ENCODE measurements at places on chromosomes 12 and 14.

GRCh38 chr12:57612711-57613426, 1.6 kb downstream of the ARHGEF25 start:
- DNase-seq = no peak

GRCh38 chr12:91591639-91591987, 409.0 kb upstream of the DCN start:
- no peak for DNase-seq

GRCh38 chr12:111597831-111598636, 1.1 kb downstream of the ATXN2 start:
- no peak for DNase-seq

- no peak for DNase-seq
Observed at GRCh38 chr12:74918291-74918690, 291.3 kb downstream of the KCNC2 start.

DNA sequence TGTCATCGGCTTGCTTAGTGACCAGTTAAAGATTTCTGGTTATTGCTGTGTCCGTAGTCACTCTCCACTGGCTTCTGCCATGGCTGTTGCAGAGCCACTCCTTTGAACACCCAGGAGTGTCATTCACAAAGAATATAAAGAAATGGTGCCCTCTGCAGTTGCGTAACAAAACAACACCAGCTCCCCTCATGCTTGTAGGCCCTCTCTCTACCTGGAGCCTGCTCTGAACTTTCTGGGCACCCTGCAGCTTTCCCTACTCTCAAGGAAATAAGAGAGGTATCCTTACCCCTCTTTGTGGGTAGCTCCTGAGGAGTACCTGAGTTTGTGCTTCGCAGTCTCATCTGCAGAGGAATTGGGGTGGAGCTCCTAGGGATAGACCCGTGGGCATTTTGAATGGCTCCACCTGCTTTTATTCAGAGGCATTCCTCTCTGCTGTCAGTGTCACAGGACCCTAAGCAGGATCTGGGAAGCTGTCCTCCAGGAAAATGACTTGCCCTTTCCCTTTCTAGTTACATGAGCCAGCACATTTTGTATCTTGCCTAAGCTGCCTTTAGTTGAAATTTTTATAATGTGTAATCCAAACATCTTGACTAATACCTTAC, 97.2 kb upstream of the TMEM260 start:
- no peak for DNase-seq

DNA sequence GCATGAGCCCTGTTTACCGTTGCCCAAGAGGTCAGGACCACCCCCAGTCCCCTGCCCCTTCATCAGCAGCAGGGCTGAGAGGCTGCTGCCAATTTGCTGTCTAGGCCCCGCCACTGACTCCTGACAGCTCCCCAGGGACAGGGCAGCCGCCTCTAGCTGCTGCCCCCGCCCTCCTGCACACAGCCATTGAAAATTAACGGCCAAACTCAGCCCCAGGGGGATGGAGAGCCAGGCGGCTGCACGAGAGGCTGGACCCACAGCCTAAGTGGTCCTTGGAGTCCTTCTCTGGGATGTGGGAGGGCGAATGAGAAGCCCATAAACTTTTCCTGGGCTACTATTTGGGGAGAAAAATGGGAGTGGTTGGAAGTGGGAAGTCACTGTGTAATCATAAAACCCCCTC, 4.6 kb downstream of the FOXN4 start:
- no peak for DNase-seq

DNA sequence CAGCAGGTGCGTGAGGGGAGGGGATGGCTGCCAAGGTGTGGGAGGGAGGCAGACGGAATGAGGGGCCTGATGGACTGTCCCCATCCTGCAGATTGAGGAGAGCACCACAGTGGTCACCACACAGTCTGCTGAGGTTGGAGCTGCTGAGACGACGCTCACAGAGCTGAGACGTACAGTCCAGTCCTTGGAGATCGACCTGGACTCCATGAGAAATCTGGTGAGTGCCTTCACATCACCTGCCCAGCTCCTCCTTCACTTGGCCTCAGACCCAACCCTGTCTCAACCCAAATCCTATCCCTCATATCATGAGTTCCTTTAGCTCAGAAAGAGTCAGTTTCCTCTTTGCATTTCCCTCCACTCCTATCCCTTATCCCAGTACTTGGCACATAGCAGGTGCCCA, 2.7 kb downstream of the KRT18 start:
- no peak for DNase-seq

- DNase-seq = no peak
Observed at GRCh38 chr12:121571920-121572319, 8.9 kb downstream of the KDM2B start.

DNA sequence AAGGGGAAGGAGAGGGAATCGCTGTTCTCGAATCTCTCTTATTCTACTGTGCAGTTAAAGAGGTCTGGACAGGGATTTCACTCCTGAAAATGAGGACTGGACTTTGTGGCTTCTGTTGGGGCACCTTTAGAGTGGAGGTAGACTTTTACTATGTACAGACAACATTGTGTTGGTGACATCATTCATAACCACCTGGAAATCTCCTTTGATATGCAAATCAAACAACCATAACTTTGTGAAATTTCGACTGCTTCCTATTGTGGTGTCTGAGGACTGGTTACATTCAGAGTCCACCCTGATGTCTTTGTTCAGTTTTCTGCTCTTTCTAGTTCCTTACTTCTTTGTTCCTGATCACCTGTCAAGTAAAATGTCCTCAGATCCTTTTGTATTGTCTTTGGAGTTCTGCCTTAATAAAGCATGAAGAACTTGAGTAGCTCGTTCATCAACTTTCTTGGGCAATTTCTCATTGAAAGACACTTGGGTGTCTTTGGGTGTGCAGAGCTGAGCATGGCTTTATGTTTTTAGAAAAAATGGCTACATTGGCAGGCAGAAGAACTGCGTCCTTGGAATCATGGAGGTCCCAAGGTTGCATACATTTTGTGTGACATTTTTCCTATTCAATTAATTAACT, 29.8 kb downstream of the LRRK2 start:
- DNase-seq = no peak

- no peak for DNase-seq
Observed at GRCh38 chr14:93958567-93959238, 17.7 kb downstream of the ASB2 start.

DNA sequence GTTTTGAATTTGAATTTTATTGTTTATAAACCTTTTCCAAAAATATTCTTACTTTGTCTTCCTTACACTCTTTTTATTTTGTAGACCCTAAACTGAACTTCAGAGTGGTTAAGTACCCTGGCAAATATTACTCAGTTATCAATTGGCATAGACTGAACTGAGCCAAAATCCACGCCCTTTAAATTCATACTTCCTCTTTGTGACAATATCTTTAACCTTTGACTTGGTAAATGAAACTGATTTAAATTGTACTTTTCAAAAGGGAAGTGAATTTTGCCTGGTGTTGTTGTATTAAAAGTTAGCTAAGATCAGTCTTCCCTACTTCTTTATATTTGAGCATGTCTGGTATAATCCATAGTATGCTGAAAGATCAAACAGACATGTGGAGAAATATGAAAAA, 184.3 kb upstream of the USP15 start:
- DNase-seq = no peak

DNA sequence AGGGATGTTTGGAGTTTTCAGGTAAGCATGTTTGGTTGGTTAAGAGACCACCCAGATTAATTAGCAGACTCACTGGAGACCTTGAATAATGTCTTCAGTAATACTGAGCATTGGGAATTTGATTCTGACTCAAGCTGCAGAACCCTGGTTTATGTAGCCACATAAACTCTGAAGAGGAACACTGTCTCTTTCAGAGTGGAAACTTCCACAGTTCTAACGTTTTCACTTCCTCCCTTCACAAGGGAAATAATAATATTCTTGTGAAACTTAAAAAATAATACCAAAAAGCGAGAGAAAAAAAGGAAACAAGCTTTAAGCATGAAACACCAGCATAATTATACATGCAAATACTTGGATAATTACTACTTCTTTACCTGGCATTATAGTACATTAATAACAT, 40.0 kb upstream of the ST8SIA1 start:
- no peak for DNase-seq

DNA sequence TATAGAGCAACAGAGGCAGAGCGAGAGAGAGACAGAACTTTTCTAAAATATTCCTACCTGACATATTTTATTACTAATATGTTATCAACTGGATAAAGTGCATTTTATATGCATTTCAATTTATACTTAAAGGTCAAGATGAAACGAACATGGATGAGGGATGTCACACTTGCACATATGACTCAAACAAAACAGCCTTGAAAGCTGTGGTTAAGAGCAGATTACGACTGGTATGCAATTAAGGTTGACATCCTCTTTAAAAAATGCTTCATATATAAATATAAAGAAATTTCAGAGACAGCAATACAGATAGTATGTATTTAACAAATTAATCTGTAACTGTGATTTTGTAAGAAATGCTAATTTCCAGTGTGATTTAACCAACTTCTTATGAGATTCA, 52.5 kb downstream of the LMO3 start:
- DNase-seq = no peak

- no peak for DNase-seq
Observed at GRCh38 chr14:29637411-29637810, 290.2 kb downstream of the PRKD1 start.

DNA sequence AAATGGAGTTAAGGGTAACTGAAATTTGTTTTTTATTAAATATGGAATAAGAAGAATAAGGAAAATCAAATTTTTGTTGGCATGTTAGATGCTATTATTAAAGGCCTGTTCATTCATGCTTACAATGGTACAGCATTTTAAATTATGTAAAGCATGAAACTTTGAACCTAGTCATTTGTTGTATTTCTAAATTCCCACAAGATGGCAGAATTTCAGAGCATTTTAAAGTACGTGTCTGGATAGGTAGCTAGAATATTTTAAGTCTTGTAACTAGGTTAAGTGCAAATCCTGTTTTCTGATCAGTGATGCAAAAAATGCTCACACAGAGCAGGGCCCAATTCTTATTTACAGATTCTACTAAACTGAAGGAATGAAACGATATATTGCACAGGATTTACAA, 585.6 kb upstream of the MIS18BP1 start:
- no peak for DNase-seq

DNA sequence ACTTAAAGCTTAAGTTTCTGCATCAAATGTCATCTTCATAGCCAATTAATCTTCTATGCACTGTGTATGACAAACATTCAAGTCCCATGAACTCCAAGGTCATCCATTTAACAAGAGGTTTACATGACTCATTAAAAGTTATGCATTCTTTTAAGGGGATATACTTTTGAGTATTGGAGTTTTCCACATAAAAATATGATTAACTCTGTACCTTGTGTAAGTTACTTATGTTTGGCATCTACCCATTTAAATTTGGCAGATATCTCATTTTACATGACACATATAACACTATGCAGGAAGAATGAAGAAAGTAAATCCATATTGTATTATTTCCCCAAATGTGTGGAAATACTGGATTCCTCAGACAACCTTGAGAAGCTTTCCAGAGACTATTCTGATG, 240.2 kb downstream of the PAX9 start:
- DNase-seq = no peak

GRCh38 chr14:59828276-59828675, 42.3 kb downstream of the RTN1 start:
- DNase-seq = no peak

GRCh38 chr14:55963295-55963694, 154.9 kb upstream of the PELI2 start:
- DNase-seq = no peak

- DNase-seq = no peak
Observed at GRCh38 chr14:69326611-69327010, 66.7 kb downstream of the GALNT16 start.

DNA sequence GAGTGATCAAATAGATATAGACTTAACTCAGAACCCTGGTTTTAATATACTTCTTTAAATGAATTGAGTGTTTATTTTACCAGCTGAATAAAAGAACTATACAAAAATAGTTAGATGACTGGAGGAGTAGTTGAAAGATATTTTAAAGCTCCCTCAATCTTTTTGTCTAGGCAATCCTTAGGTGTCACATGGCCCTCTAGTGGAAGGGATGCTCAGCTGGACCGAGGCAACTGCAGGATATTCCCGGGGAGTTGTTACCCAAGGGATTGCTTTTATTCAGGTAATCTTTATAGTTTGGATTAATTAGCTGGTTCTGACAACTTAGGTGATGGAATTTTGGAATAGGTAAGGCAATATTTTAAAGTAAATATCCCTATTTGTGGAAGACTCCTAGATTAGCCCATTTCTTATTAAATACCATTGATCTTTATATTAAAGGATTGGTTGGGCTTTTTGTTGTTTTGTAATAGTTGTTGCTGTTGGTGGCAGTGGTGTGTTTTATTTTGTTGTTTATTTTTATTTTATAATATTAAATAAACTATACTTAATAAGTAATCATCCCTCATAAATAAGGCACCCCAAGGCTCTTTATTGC, 57.1 kb downstream of the ZDHHC17 start:
- DNase-seq = no peak

GRCh38 chr12:57215668-57216013, 953 bp upstream of the NXPH4 start:
- DNase-seq = no peak

DNA sequence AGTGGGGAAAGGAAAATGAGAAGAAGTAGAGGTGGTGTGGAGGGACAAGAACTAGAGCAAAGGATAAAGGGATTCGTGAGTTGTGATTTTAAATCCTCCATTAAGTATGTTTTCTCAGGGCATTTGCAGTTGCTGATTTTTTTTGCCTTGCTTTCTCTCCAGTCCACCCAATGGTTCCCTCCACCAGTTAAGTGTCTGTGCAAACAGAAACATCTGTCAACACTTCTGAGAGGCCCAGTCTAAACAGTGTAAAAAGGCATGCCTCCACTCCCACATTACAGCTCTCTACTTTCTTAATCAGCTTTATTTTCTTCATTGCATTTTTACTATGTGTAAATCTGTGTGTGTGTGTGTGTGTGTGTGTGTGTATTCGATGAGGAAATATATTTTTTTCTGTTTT, 141.2 kb downstream of the PPFIA2 start:
- no peak for DNase-seq

- DNase-seq = no peak
Observed at GRCh38 chr12:66438601-66439000, 136.3 kb downstream of the HELB start.

DNA sequence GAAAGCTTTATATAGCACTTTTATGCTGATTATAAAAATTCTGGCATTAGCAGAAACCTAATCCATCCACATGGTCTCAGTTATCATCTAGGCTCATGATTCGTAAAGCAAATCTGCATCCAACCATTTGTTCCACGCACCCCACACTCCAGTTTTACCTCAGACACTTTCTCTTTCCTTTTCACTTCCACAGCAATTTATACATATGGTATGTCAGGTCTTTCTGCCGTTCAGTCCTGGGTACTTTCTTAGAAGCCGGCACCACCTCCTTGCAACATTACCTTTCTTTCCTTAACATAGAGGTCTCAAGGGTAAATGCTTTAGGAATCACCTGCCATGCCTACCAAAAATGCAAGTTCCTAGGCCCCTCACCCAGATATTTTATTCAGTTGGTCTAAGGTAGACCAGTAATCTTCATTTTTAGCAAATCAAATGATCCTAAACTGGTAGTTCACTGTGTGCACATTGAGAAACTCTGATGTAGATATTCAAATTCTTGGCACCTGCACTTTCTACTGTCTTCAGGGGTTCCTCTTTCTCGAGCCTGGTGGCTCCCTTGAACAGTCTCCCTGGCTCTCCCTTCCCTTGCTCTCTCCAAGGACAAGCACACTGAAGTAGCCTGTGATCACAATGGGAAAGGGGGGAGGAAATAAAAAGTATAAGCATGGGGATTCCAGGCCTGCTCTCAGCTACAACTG, 2.8 kb upstream of the KRAS start:
- DNase-seq = no peak

Measured in hematopoietic multipotent progenitor cell (in vitro differentiated cells).